ENCODE measurements at places on chromosomes 13 and 19.

GRCh38 chr13:100158569-100158968 lies 69.7 kb downstream of the PCCA start:
- DNase-seq: no peak

DNA sequence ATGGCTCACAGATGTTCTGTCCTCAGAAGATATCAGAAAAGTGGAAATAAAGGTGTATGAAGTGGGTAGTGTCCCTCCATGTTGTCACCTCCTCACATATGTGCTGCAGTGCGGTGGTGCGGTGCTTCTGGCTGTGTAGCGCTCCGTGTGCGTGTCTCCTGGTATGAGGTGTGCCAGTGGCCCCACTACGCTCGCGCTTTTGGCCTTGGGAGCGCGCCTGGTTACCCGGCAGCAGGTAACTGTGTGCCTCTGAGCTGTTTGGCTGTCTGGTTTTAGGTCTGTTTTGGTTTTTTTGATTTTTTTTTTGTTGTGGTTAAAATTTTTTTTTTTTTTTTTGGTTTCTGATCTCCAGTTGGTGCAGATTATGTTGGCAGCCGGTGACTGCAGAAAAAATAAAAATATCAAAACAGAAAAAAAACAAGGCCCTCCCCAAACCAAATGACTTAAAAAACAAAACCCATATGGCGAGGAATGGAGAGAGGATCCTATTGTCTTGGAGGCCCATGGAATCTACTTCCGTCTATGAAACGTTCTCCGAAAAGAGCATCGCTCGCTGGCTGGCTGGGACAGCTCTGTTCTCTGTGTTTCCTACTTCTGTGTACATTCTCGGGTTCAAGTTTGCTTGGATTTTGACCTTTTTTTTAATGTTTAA lies 7.9 kb downstream of the HNRNPL start:
- no peak for DNase-seq

GRCh38 chr19:38912600-38913514 lies 871 bp upstream of the CCER2 start:
- no peak for DNase-seq

DNA sequence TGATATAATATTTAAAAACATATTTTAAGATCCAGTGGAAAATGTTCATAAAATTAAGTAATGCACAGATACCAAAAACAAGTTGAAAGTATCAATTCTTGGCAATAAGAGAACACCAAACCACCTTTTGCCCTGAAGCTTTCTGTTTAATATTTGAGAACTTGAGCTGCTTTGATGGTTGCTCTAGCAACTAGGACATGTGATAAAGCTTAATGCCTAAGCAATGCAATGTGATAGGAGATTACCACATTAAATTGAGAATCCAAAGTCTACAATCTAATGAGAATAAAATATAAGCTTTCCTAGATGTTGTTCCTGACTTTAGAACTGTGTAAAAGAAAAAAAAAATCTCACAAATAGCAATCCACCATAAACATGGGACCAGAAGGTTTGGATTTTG lies 1367.5 kb upstream of the PCDH9 start:
- DNase-seq: no peak

- DNase-seq: no peak
Measured at GRCh38 chr19:18119717-18120105, 22.1 kb downstream of the MAST3 start.

DNA sequence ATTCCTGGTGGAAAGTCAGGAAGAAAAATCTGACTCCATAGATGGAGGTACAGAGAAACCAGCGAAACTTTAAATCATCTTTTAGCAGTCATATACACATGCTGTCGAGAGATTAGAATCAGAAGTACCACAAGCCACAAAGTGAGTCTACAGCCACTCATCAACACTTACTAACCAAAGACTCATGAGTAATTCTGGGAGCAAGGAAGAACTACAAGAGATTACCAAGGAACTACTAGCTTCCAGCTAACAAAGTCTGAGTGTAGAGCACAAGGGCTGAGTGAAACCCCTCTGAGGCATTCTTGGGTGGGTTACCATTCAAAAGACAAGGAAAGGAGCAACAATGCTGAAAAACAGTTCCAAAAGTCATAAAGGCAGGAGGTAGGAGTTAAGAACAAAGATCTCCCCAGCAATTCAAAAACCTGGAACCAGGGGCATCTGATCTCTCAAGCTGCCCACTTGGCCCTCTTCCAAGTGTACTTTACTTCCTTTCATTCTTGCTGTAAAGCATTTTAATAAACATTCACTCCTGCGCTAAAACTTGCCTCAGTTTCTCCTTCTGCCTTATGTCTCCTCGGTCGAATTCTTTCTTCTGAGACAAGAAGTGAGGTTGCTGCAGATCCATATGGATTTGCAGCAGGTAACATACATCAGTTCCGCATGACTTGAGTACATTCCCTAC lies 13.0 kb downstream of the RBM26 start:
- DNase-seq: no peak

DNA sequence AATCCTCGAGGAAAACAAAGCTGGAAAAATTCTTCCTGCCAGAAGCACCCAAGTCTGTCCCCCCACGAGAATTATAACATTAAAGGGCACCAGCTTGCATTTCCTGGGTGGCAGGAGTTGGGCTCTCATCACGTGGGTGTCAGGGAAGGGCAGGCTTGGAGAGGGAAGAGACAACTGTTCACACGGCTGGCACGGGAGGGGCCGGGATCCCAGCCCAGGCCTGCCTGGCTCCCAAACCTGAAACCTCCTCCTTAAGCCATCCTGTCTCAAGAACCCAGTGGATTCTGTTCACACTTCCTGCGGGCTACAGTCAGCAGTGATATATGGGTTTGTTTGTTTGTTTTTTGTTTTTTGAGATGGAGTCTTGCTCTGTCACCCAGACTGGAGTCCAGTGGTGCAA lies 12.2 kb downstream of the GRIK5 start:
- no peak for DNase-seq

DNA sequence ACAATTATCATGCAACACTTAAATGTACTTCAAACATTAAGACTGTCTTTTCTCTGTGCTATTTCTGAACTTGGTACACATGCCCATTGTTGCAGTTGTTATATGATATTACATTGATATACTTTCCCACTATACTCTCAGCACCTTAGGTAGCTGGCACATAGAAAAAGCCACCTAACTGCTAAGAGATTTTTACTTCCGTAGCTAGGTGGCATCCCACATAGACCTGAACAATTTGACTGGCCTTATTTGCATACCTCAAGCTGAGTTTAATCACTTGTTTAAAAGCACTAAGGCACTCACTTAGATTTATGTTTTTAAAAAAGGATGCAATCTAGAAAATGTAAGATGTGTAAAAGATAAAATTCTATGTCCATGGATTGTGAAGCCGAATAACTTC lies 194.2 kb downstream of the POU4F1 start:
- no peak for DNase-seq

GRCh38 chr19:34416021-34416545 lies 11.9 kb downstream of the PDCD2L start:
- no peak for DNase-seq

GRCh38 chr13:20706661-20707060 lies 3.2 kb downstream of the IL17D start:
- DNase-seq: no peak

- DNase-seq: peak; percentile 86
Measured at GRCh38 chr19:13164343-13165161, 14.3 kb downstream of the IER2 start.

GRCh38 chr13:100645382-100645781 lies 29.2 kb downstream of the TMTC4 start:
- no peak for DNase-seq

DNA sequence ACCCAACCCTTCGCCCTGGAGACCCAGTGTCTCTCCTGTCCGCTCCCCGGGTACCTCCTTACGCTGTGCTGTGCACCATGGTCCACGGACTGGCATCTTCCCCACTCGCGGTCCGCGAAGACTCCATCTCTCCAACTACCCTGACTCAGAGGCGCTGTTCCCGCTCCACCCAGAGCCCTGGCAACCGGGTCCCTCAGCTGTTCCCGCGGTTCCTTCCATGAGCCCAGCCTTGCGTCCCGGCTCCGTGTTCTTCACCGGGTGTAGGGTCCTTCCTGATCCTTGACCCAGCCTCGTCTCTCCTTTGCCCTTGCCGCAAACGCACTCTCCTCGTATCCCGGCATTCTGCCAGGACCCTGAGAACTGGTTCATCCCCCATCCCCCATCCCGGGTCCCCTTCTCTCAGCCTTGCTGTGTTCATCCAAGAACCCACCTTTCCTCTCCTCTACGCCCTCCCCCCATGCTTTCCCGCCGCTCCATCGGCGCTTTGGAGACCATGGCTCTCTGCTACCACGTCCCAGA lies 664 bp downstream of the ICAM5 start:
- DNase-seq: no peak

DNA sequence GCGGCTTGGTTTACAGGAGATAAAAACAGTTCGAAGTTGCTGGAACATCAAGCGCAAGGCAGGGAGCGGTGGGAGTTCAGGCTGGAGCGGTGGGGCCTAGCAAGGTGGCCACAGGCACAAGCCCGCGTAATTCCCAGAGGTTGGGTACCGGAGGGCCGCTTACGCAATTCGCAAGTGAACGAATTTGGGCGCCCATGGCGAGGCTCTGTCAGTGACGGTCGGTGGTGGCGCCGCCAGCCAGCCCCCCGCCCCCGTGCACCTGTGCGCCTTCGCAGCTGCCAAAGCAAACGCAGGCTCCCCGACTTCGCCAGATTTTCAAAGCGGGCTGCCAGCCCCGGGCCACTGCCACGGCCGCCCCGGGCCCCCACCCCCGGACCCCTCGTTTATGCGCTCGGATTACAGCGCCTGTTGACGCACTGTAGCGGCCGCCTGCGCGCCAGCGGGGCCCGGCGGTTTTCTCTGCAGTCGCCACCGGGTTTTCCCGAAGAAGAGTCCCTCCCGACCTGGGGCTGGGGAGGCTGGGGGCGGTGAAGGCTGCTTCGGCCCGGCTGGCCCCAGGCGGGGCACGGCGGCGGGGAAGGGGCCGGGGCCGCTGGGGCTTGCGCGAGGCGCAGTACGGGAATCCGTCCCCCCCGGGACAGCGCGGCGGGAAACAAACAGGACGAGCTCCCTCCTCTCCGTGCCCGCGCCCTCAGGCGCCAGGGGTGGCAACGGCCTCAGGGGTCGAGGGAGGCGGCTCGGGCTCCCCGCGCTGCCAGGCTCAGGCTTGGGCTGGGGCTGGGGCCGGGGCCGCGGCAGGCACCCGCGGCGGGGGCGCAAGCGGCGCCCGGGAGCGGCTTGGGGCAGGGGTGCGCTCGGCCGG lies 709 bp downstream of the N4BP2L1 start:
- DNase-seq: peak; percentile 70

DNA sequence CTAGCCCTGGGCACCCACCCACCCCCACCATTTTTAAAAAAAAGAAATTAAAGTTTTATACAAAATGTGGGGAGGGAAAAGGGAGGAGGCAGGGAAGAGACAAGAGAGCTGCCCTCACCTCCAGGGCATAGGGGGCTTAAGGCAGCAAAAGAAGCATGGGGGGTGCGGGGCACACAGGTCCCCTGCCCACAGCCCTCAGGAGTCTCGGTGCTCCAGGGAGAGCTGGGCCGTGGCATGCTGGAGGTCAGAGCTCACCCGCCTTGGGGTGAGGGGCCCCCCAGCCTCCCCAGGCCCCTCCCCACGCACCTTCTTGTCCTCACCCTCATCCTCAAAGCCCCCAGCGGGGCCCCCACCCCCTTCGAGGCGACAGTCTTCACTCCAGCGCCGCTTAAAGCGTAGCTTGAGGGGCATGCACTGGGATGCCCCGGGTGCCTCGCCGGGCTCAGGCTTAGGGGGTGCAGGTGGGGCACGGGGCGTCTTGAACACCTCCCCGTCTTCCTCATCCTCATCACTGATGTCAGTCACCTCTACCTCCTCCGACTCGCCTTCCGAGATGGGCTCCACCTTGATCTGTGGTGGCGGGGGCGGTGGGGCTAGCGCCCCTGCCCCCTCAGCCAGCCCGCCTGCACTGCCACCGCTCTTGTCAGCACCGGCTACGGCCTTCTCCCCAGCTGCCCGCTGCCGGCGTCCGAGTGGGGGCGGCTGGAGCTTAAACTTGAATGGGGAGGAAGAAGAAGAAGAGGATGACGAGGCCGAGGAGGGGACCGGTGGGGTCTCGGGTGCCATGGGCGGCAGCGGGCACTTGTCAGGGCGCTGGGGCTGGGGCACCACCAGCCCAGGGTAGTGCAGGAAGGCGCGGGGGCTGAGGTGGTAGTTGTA lies 6.1 kb upstream of the GSK3A start:
- DNase-seq: no peak

GRCh38 chr13:67156723-67157060 lies 73.4 kb downstream of the PCDH9 start:
- DNase-seq: no peak

DNA sequence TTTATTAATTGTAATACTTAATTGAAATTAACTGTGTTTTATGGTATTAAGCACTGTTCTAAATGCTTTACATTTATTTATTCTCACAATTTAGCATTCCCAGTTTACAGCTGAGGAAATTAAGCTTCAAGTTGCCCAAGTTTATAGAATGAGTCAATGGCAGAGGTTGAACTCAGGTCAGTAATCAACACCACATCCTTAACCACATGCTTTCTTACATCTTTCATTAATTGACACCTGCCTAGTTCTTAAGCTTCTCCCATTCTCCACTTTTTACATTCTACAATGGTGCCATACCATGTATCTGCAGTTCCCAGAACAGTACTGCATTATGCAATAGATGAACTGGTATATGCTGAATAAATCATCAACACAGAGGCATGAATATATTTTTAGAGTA lies 11.7 kb upstream of the RBM26 start:
- DNase-seq: no peak

GRCh38 chr13:36431204-36432105 lies 840 bp upstream of the CCNA1 start:
- DNase-seq: no peak

- no peak for DNase-seq
Measured at GRCh38 chr13:99258210-99258860, at the start of gene GPR18. Gene GPR18, minus strand, starts transcription at chr13:99258379. Its CDS starts 2,507 bp downstream, at chr13:99255872.

DNA sequence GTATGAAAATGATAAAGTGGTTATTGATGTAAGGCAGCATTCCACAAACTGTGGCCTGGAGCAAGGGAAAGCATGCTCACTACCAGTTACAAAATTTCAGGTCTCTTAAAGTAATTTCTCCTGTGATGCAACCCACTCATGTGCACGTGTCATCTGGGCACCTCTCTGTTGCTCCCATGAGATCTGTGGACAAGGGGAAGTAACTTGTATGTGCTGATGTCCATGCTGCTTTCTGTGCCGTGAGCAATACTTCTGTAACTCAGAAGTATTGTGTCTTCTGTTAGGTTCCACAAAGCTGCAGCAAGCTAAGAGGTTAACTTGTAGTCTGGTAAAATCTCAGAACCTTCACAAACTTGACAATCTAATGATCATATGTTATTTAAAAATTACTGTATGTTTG lies 930.0 kb upstream of the SLITRK6 start:
- no peak for DNase-seq

DNA sequence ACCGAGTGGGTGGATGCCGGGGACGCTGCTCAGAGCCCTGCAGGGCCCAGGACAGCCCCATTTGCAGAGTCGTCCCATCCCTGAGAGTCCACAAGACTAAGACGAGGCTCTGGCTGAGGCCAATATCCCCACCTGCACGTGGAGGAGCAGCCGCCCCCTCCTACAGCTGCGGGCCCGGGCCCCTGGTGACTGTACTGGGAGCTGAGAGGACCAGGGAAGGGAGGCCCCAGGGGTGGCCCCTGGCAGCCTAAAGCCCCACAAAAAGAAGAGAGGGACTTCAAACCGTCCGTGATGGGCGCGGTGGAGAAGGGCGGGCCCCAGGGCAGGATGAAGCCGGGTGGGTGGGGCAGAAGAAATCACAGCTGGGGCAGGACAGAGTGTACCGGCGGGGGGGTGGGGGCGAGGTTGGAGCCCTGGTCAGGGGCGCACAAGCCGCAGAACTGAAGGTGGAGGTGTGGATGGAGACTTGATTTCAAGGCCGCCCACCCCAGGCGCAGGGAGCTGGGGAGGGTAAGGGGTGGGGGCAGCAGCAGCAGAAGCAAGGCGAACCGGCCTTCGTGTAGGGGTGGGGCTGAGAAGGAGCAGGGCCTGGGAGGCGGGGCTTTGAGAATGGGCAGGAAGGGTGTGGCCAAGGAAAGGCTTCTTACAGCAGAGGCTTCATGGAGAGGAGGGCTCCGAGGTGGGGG lies 12.9 kb downstream of the CFD start:
- DNase-seq: no peak
